ENCODE measurements at places on chromosomes 6 and 20. TPM values are rescaled to one million over a fixed set of nuclear protein-coding genes. Genes with fewer than 3 reads are reported as not detected.

DNA sequence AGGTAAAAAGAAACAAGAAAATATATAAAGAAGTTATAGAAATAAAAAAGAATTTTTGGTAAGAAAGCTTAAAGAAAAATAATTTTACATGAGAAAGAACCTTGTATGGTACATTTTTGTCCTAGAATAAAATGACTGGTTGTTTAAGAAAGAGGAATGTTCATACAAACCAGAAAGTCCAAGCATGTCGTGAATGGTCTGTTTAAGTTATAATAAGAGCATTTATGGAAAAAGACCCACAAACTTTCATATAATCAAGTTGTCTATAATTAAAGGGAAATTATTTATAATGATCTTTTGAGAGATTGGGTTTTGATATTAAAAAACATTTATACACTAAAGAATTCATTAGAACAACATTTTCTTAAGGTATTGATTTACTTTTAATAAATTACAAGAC lies 27.8 kb upstream of the FAM110A start:
- no peak for DNase-seq

DNA sequence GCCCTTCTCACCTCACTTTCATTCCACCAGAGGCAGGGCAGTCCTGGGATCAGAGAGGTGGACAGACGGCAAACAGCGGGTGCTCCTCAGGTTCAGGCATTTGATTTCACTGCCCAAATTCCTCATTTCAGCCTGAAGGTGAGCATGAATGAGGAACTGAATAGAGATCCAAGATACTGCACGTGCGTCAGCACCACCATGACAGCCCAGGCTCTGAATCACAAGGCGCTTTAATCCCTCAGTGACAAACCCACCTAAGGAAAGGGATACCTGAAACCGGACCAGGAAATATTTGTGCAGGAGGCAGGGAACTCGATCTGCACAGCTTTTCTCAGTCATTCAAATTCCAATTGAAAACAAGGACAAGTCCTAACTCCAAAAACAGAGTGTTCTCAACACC lies 174.8 kb upstream of the HEY2 start:
- no peak for DNase-seq

- no peak for DNase-seq
Observed at GRCh38 chr6:27130668-27131428, 116.7 kb upstream of the PRSS16 start.

DNA sequence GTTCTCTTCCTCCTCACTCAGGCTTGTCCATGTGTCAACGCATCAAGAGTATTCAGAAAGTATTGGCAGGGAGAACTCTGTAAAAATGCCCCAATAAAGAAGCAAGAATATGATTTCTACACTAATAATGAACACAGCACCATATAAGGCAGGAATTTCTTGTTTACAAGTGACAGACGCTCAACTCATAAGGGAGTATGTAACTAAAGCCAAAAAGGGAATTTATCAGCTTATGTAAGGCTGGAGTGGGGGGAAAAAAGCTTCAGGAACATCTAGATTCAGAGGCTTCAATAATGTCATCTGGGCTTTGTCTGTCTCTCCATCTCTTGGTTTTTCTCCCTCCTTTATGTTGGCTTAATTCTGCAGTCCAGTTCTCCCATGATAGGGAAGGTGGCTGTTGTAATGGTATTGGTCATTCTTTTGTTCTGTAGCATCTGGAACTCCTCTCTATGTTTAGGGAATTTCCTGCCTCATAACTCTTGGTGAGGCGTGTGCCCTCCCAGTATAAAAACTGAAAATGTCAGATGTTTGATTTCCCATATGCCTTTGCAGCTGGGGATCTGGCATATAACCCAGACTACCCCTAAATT lies 125.1 kb upstream of the COL21A1 start:
- no peak for DNase-seq

- DNase-seq, result no peak
Observed at GRCh38 chr6:7883381-7883780, 27.2 kb downstream of the TXNDC5 start.

GRCh38 chr6:43900916-43901732 lies 131.1 kb downstream of the VEGFA start:
- no peak for DNase-seq

TINAG gene
- polyA plus RNA-seq, result 0.04 TPM

All from heart right ventricle (tissue), 16 donors.